Fibroblast of the aortic adventitia (primary cell): ENCODE measurements at places on chromosomes 4 and X. TPM values are rescaled to one million over a fixed set of nuclear protein-coding genes. Genes with fewer than 3 reads are reported as not detected.

Gene RHOXF1
- total RNA-seq = not detected in 2 replicates

Gene UGT2B10
- not detected in 2 replicates for total RNA-seq

Gene ZNF630
- total RNA-seq = 0.81 and 2.0 TPM in 2 replicates

Gene VGLL1
- total RNA-seq = not detected in 2 replicates

Gene PAGE2B
- total RNA-seq = not detected in 2 replicates

Gene HSFX4
- not detected in 2 replicates for total RNA-seq
